Sciatic nerve (tissue), 2 donors: ENCODE measurements at places on chromosomes 4 and X. TPM values are rescaled to one million over a fixed set of nuclear protein-coding genes. Genes with fewer than 3 reads are reported as not detected.

IQCM gene
- total RNA-seq, result not detected

EXOC1L gene
- total RNA-seq, result not detected

DNA sequence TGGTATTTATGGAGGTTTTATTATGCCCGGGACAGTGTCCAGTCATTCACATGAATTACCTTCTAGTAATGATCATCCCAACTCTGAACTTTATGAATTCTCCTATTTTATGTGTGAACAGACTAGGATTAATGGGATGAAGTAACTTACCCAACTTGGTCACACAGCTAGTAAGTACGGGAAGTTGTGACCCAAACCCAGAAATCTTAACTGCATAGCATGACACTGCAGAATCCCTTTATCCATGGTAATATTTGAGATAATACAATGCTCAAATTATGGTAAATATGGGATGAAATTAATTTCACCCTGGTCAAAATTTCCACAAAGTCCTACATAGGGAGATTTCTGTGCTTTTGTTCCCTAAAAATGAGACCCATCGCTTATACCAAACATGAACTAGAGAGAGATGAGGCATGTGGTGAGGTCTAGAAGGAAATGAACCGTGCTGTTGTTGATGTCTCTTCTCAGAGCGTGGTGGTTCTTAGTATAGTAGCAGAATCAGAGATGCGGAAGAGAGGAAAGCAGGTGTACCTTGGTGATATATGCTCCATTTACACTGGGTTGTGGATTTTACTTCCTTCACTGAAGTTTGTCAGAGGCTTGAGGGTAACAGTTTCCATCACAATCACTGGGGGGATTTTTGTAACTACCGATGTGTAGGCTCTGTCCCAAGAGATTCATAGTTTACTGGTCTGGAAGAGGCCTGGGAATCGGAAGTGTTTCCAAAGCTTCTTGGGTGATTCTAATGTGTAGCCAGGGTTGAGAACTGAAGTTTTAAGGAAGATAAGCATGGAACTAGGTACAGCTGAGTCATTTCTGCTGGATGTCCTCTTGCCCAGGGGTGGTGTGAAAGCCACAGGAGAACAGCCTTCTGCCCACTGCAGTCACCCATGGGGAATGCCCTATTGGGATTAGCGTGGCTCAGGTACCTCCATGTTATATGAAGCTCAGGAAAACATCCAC is 30.2 kb upstream of the FAM9C start:
- DNase-seq, result no peak

GRCh38 chr4:148903388-148903787 is 461.2 kb upstream of the NR3C2 start:
- DNase-seq, result no peak

DNA sequence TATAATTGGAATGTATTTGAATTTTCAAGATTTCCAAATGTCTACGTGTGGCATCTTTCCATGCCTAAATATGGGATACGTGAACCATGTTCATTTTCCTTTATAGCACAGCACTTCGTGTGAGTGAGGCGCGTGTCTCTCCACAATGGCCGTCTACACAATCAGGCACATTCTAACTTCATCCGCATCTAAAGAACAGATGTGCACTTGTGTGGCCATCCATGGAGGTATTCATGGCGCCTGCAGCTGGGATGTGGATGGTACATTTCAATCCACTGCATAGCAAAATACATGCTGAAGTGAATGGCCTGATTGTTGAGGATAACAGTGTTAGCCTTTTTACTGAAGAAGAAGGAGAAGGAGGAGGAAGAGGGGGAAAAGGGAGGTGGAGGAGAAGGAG is 34.5 kb upstream of the TRIM2 start:
- DNase-seq, result no peak

GRCh38 chr4:102758241-102759160 is 2.3 kb downstream of the MANBA start:
- no peak for DNase-seq

DNA sequence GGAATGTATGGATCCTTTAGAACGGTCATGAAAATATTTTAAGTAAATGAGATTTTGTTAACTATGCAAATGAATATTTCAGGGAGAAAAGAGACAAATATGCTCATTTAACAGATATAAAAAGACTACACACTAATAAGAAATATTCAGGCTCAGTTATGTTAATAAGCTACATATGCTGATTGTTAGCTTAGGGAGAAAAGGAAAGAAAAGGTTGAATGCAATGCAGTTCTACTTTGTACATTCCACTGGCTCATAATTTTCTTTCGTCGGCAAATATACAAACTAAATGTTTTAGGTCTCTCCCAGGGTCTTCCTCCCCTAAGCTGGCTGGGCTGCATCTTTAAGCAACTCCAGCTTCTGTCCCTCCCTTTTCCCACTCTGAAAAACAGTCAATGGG is 2.7 kb upstream of the RTL3 start:
- no peak for DNase-seq

DNA sequence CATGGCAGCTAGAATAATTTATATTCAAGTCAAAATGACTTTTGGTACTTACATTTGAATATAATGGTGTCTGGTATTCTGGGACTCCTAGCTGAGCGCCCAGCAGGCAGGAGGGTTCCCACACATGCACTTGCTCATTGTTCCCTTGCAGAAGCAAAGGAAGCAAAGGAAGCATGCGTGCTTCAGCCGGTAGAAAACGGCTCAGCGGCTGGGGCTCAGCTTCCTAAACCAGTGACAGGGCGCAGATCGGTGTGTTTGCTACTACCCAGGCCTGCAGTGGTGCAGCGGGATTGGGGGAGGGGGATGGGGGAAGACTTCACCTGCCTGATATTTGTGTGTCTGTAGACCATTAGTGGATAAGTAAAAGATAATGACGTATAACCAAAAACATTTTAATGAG is 978.3 kb upstream of the TENM3 start:
- no peak for DNase-seq

- no peak for DNase-seq
Observed at GRCh38 chrX:23373129-23373804, 38.6 kb downstream of the PTCHD1 start.

GRCh38 chr4:56633486-56633885 is 47.6 kb downstream of the HOPX start:
- no peak for DNase-seq

DNA sequence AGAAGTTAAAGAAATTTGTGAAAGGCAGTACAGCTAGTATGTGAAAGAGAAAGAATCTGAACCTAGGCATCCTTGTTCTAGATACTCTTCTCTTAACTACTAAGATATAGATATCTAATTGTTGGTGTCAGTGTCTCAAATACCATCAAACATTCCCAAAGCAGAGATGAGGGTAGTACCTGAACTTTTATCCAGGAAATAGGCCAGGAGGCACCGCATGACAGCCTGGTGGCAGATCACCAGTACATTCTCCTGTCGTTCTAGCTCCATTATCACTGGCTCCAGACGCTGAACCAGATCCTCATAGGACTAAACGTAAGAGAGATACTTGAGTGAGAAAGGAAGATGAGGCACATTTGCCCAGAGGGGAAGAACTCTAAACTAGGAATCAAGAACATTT is 16.8 kb downstream of the TRO start:
- no peak for DNase-seq
